Motor neuron (in vitro differentiated cells): ENCODE measurements at places on chromosomes 7 and 10. TPM values are rescaled to one million over a fixed set of nuclear protein-coding genes. Genes with fewer than 3 reads are reported as not detected.

The ARID5B gene
- 9.7 and 12.1 TPM in 2 replicates for total RNA-seq

The NCF1 gene
- 2.7 and 2.8 TPM in 2 replicates for total RNA-seq

The CYP3A4 gene
- 0.33 and 0.78 TPM in 2 replicates for total RNA-seq

The MYO1G gene
- total RNA-seq = 0.78 and 0.85 TPM in 2 replicates

The SAP25 gene
- total RNA-seq = 0.71 TPM in 1 of 2 replicates, not detected in the other

The TCTN3 gene
- total RNA-seq = 32.4 and 36.4 TPM in 2 replicates

The PNLIPRP1 gene
- 0.31 and 0.41 TPM in 2 replicates for total RNA-seq

The KAZALD1 gene
- 1.5 and 1.8 TPM in 2 replicates for total RNA-seq

DNA sequence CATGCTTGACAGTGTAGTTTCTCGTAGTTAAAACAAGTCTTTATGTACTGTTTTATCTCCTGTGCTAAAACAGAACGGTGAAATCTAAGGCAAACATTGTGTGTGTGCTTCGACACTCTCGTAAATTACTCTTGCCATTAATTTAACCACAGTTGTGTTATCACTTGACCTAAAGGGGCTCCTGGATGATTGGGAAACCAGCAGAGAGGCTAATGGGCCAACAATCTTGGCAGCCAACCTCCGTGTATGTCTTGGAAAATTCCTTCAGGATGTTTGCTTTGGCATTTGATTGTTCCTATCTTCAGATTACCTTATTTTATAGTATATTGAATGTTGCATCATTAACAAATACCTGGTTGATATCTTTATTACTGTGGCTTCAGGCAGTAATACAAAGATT is 409.5 kb downstream of the SDK1 start:
- no peak for ATAC-seq

GRCh38 chr10:71344154-71344925 is 25.3 kb downstream of the SLC29A3 start:
- no peak for ATAC-seq

DNA sequence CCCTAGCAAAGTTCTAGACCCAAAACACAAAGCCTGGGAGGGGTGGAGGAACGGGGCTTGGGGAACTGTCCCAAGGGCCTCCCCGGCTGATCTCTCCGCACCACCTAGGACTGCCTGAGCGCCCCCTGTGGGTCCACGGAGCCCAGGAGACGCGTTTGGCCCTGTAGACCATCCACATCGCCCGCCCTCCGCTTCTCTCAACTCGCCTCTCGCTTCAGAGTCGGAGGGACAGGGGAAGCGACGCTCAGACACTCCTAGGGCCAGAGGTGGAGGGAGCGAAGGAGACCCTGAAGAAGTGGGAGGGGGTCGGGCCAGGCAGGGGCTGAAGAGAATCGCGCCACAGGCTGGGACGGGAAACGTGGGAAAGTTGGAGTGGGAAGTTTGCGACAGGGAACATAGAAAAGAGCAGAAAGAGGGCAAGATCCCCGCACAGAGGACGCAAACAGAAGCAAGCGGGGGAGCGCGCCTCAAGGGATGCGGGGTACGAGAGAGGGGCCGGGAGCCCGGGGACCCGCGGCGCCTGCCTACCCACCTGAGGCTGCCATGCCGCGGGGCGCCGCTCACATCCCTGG is 378 bp downstream of the PIK3AP1 start:
- ATAC-seq = peak; percentile 85

GRCh38 chr7:46576950-46577349 is 655.9 kb upstream of the IGFBP3 start:
- no peak for ATAC-seq

- no peak for ATAC-seq
Measured at GRCh38 chr7:72334066-72334465, 78.1 kb downstream of the CALN1 start.

DNA sequence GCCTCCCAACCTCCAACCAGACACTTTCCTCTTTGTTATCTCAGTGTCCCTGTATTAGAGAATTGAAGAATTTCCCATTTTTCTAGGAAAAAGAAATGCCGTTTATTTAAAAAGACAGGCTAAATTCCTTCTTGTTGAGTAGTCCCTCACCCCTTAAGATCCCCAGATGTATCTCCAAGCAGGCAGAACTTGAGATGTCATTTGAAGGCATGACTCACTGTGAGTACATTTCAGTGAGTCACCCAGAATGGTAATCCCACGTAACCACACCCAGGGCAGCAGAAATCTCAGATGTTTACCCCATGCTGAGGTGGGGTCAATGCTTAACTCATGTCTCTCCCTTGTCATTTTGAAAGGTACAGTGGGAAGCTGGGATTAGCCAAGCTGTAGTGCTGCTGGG is 4.4 kb downstream of the ZNF655 start:
- ATAC-seq = no peak

DNA sequence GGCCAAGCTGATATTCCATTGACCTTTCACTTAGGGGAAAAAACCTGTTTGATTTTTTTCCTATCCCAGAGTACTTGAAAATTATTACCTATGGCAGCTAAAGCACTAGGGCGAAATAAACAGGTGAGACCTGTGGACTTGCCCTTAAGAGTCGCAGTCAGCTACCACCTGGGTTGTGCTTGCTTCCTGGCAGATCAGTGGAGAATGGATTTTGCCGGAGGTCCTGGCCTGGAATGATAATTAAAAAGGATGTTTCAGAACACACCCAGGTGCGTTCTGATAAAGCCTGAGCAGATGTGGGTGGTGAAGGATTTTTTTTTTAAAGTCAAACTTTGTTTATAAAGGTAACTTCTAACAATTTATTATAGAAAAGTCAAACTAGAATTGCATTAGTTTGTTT is 59.1 kb downstream of the AUTS2 start:
- ATAC-seq = no peak

- peak; percentile 94 for ATAC-seq
Measured at GRCh38 chr10:26269754-26270153, 53.2 kb downstream of the GAD2 start.

- ATAC-seq = no peak
Measured at GRCh38 chr10:104089621-104090020, 3.9 kb upstream of the COL17A1 start.

DNA sequence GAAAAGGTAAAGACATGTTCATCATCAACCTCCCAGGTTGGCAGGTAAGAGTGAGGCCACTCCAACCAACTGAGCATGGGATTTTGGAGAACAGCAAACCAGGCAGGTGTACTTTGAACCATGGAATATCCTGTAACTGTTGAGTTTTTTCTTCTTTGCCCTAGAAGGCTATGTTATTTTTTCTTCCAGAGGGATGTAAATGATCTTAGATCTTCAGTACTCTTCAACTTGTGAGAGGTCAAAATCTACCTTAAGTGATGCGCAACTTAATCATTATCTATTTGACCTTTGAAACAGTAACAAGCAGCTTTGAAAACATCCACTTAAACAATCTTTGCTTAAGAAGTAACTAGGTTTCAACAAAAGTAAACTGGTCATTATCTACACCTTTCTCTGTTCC is at the start of gene CUBN:
CUBN (minus strand) TSS at position 71 of the 400 bp plus-strand sequence; CDS start at position 25, 46 bp downstream.
- no peak for ATAC-seq

DNA sequence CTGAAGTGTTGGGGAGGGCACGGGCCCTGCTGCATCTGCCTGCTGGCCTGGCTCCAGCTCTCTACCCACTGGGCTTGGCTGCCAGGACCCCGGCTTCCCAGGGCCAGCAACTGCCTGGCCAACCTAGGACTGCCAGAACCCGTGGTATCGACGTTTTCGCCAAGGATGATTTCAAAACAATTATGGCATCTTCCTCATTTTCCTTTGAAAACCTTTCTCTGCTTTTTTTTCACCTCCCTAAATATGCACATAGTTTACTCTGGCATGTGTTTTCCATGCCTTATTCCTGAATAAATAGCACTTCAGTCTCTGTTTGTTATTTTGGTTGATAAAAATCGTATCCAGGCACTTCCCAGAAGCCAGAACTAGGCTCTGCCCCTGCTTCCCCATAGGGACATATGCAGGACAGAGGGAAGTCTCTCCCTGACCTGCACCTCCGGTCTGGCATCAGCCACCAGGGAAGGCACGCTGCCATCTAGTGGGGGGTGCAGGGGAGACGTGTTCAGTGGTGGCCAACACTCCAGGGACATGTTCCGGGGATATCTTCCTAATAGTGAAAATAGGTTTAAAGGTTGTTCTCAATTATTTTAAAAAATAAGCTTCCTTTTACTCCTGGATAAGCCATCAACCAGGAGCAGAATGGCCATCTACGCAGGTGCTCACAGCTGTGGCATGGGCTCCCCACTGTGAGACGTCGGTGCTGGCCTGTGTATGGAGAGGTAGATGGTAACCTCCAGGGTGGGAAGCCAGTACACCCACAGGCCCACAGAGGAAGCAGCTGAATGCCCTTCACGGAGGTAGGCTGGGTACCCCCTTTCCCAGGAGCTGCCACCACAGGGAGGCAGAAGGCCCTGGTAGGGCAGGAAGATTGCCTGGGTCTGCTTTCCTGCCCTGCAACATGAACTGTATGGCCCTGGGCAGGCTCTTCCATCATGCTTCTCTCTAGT is 30.7 kb upstream of the ANTXRL start:
- peak; percentile 82 for ATAC-seq

DNA sequence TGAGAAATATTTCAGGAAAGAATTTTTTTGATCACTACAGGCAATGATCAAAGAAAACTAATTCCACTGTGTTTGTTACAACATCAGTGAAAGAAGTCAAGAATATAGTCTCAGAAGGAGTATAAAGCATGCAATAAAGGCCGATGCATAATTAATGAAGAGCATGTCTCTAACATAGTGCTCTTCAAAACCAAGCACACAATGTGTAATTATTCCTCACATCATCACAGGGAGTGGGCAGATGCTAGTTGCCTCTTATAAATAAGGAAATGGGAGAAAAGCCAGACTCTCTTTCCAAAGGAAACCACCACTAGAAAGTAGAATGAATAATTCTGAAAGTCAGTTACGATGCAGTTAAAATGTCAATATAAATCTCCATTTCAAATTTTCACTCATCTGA is 220.1 kb downstream of the TEX36 start:
- ATAC-seq = no peak

DNA sequence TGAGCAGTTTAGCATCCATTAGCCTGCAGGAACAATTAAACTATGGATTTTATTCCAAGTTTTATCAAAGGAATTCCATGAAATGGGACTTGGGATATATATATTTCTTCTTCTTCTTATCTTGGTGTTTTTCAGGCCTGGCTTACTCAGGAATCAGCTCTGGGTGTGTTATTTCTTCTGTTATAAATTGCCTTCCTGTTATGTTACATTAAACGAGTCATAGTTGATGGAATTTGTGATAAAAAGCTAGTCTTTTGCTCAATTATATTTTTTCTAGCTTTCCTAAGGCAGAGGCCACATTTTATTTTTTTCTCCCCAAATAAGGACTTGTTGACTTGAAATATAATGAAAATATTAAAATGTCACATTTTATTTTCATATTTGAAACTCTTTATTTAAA is 141.3 kb downstream of the EPC1 start:
- no peak for ATAC-seq

GRCh38 chr7:2019711-2020511 is 212.8 kb downstream of the MAD1L1 start:
- ATAC-seq = peak; percentile 78

- ATAC-seq = no peak
Measured at GRCh38 chr10:110455446-110455845, 42.3 kb upstream of the DUSP5 start.

- no peak for ATAC-seq
Measured at GRCh38 chr7:88156356-88156755, 63.5 kb downstream of the SRI start.

- no peak for ATAC-seq
Measured at GRCh38 chr10:131649617-131650016, 251.2 kb upstream of the PPP2R2D start.

DNA sequence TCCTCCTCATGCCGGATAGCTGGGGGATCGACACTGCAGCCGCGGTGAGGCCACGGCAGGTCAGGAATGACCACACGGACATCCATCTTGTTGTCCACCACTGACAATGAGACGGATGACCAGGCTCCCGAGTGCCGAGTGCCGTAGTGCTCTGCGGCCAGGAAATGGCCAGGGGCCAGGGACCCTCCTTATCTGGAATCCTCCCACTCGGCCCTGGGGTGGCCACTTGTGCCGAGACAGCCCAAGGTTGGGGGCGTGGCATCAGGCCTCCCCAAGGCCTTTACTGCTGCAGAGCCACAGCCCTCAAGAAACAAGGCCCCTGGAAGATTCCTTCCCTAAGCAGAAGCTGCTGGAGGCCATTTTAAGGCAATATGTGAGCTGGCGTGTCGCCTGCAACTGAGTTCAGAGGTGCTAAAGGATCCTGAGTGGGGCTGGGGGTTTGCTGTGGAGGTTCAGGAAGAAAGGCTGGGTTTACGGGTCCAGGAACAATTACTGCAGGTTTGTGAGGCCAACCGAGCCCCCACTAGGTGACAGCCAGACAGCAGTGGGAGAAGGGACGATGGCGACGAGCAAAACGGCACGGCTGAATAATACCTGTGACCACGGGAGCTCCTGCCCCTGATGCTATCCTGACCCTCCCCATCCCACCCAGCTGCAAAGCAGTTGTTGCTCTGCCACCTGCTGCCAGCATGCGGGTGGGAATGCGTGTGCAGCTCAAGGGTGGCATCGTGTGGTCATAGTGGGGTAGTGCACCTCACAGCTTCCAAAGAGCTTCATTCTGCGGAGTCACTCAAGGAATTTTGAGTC is 31.6 kb upstream of the LEP start:
- peak; percentile 75 for ATAC-seq

- ATAC-seq = no peak
Measured at GRCh38 chr10:15516256-15517085, 145.4 kb upstream of the FAM171A1 start.

DNA sequence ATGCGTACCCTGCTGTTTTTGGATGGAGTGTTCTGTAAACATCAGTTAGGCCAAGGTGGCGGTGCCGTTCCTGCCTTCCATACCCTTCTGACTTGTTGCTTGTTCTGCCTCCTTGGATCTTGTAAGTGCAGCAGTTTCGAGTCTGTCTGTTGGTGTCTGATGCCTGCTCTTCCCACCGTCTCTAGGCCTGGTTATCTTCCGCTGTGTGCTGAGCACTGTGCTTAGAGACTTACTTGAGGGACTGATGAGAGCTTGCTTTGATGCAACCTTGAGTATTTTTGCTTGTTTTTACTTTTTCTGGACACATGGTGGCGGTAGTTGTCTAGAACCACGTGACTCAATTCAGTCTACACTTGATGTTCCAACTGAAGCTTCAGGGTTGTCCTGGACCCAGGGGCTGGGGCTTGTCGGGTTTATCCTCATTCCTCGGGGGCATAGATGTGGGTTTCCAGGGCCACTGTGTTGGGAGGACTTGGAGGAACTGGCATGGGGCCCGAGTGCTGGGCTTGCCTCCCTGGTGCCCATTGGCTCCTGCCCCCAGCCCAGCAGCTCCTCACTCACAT is 14.4 kb upstream of the SPRN start:
- ATAC-seq = no peak

DNA sequence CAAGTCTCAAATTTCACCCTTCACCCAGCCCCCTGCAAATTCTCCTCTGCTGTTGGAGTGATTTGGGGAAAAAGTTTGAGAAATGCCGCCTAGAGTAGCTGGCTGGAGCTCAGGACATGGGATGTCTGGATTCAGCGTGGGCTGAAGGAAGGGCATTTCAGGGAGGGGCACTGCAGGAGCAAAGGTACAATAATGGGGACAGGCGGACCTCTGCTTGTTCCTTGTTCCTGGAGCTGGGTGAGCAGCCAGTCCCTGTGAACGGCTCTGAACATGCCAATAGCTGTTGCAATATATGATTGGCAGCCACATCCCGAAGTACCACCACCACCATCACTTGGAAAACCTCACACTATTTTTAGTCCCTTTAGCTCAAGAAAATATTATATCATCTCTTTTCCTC is 23.4 kb downstream of the ADRA2A start:
- ATAC-seq = no peak

GRCh38 chr10:104331208-104331838 is 6.9 kb downstream of the ITPRIP start:
- peak; percentile 4 for ATAC-seq

- ATAC-seq = no peak
Measured at GRCh38 chr7:139648391-139648861, 124.9 kb downstream of the CLEC2L start.

- peak; percentile 81 for ATAC-seq
Measured at GRCh38 chr7:51029701-51030191, 247.1 kb upstream of the GRB10 start.
